ENCODE measurements at places on chromosomes 4 and X. TPM values are rescaled to one million over a fixed set of nuclear protein-coding genes. Genes with fewer than 3 reads are reported as not detected.

SLC16A2 gene
- 29.3 TPM for total RNA-seq

TMEM271 gene
- total RNA-seq: not detected

DNA sequence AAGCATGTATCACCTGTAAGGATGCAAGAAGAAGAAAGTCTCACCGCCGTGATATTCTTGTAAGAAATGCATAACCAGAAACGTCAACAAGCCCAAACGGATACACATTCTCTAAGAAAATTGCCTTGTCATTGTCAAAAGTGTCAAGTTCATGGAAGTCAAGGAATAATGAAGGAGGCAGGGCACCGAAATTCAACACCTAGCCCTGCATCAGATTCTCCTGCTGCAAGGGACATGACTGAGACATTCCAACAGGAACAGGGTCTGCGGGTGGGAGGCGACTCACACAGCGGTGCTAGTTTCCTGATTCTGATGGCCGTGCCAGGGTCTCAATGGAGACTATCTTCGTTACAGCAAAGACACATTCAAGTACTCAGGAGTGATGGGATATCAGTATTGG, 26.7 kb downstream of the IRF2 start:
- H3K27me3 ChIP-seq: no peaks in the 10 kb centered on the region
- H3K4me1 ChIP-seq: peaks cover 21% of the 10 kb centered on the region
- H3K27ac ChIP-seq: no peak overlapping the region
- no peak for DNase-seq
- H3K4me3 ChIP-seq: no peak overlapping the region
- H3K36me3 ChIP-seq: no peaks in the 10 kb centered on the region

DNA sequence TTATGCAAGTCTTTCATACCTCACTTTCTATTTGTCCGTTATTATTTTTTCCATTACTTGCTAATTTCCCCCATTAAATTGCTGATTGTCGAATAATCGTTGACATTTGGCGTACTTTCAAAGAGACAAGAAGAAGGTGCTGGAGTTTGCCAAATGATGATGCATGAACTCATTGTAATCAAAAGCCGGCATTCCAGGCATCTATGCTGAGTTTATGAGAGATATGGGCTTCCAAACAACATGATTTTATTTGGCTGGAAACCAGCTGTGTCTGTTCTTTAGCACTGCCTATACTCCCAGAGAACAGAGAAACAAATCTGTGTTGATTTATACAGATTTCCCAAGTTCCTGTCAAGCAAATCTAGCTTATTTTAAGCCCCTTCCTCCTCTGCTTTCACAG, 80.8 kb upstream of the RPS6KA3 start:
- H3K4me1 ChIP-seq: no peaks in the 10 kb centered on the region
- H3K27me3 ChIP-seq: no peaks in the 10 kb centered on the region
- no peak overlapping the region for H3K27ac ChIP-seq

DNA sequence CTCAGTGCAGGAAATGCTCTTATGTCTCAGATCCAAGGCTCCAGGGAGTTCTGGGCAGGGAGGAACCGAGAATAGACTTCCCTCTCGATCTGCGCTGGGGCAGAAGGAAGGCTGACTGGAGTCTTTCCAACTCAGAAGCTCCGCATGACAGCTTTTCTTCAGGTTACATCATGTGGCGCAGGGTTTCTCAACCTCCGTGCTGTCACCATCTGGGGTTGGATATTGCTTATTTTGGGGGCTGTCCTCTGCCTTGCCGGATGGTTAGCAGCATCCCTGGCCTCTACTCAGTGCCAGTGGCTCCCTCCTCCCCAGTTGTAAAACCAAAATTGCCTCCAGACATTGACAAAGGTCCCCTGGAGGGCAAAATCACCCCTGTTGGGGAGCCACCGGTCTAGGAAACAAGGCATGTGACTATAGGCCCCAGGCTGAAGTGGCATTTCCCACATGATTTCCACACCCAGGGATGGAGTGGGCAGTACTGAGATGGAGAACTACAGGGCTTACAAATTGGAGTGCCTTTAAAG, 21.4 kb downstream of the REELD1 start:
- DNase-seq: no peak
- no peak overlapping the region for H3K4me3 ChIP-seq
- H3K4me1 ChIP-seq: no peaks in the 10 kb centered on the region

DNA sequence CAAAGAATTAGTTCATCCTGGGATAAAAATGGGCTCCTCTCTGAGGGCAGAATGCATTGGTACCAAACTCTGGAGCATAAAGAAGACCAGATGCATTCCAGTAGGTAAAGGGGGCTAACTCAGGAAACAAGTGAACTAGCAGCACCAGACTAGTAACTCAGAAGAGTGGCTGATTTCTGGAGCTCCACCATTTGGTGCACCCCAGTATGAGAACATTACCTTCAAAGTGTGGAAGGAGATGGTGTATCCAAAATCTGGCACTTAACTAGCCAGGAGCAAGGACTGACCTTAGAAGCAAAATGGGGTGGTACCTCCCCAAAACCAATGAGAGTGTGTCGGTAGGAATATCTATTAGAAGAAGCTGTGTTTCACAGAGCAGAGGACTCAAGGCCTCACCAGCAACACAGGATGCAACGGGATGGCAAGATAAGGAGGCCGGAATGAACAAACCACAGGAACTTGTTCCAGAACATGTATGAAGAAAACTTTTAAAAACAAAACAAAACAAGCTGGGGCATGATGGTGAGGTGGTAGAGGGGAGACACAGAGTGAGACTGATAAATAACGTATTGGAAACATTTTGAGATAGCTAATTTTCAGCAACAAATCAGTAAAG, 142.3 kb downstream of the INPP4B start:
- no peaks in the 10 kb centered on the region for H3K36me3 ChIP-seq
- H3K4me3 ChIP-seq: no peak overlapping the region
- H3K4me1 ChIP-seq: no peaks in the 10 kb centered on the region
- no peaks in the 10 kb centered on the region for H3K27me3 ChIP-seq
- DNase-seq: no peak

GYPE gene
- not detected for total RNA-seq

DNA sequence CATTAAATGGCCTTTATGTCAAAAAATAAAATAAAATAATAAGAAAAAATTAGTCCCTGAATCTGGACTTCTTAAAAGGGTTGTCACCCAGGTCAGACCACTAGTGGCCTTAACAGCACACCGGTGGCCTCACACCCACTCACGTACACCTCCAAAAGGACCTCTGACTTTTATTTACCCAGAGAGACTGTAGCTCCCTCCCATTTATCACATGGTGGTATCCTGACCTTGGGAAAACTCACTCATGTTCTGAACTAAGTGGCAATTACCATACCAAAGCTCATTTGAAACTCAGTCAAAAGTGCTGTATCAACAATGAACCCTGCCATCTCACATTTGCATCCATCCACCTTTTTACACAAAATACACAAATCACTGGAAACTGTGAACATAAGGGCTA, 53.1 kb upstream of the MAP3K15 start:
- no peaks in the 10 kb centered on the region for H3K36me3 ChIP-seq
- no peaks in the 10 kb centered on the region for H3K27me3 ChIP-seq
- H3K4me3 ChIP-seq: no peak overlapping the region
- no peak for DNase-seq

GRCh38 chr4:145195167-145195952, 15.0 kb upstream of the OTUD4 start:
- DNase-seq: no peak
- H3K4me3 ChIP-seq: no peak overlapping the region
- no peak overlapping the region for H3K27ac ChIP-seq
- H3K36me3 ChIP-seq: no peaks in the 10 kb centered on the region
- no peaks in the 10 kb centered on the region for H3K27me3 ChIP-seq

TLR10 gene
- total RNA-seq: 1.4 TPM

CLNK gene
- not detected for total RNA-seq

- no peak for DNase-seq
- H3K27me3 ChIP-seq: no peaks in the 10 kb centered on the region
- peaks cover 1% of the 10 kb centered on the region for H3K4me1 ChIP-seq
- no peak overlapping the region for H3K27ac ChIP-seq
Measured at GRCh38 chrX:44890247-44890646, 17.3 kb downstream of the KDM6A start.

USP17L17 gene
- total RNA-seq: not detected

GRCh38 chr4:18394656-18395055, 373.1 kb upstream of the LCORL start:
- no peaks in the 10 kb centered on the region for H3K4me1 ChIP-seq
- no peak for DNase-seq
- H3K27ac ChIP-seq: no peak overlapping the region
- no peaks in the 10 kb centered on the region for H3K27me3 ChIP-seq

DNA sequence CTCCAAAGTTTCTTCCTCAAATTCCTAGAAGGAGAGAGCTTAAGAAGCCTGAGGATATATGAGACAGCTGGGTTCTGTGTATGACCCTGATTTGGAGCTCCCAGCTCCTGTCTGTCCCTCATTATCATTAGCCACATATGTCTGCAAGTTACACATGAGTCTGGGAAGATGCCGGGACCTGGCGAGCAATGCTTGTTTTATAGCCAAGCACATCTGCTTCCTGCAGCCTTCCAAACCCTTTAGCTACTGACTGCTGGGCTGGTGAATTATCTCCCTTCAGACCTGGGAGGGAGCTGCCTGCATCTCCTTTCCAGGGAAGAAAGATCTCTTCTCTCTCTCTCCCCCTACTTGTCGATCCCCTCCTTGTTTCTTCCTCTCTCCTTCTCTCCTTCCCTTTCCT, 556.7 kb upstream of the BOD1L1 start:
- DNase-seq: peak; percentile 16
- no peak overlapping the region for H3K4me3 ChIP-seq
- H3K27ac ChIP-seq: no peak overlapping the region
- H3K4me1 ChIP-seq: no peaks in the 10 kb centered on the region
- H3K36me3 ChIP-seq: no peaks in the 10 kb centered on the region
- H3K27me3 ChIP-seq: no peaks in the 10 kb centered on the region

THOC2 gene
- total RNA-seq: 59.0 TPM

- no peak overlapping the region for H3K27ac ChIP-seq
- H3K36me3 ChIP-seq: no peaks in the 10 kb centered on the region
- H3K4me1 ChIP-seq: peaks cover 2% of the 10 kb centered on the region
- no peaks in the 10 kb centered on the region for H3K27me3 ChIP-seq
- DNase-seq: peak; percentile 20
- no peak overlapping the region for H3K4me3 ChIP-seq
Measured at GRCh38 chr4:99763635-99764101, 53.0 kb upstream of the DAPP1 start.

GRCh38 chrX:96619588-96619987, 65.1 kb upstream of the DIAPH2 start:
- no peaks in the 10 kb centered on the region for H3K27me3 ChIP-seq
- no peak for DNase-seq
- H3K4me3 ChIP-seq: no peak overlapping the region
- H3K27ac ChIP-seq: no peak overlapping the region
- H3K36me3 ChIP-seq: no peaks in the 10 kb centered on the region

GRCh38 chr4:54400802-54401201, 171.7 kb downstream of the PDGFRA start:
- no peaks in the 10 kb centered on the region for H3K36me3 ChIP-seq
- no peaks in the 10 kb centered on the region for H3K4me1 ChIP-seq
- no peak overlapping the region for H3K4me3 ChIP-seq
- no peaks in the 10 kb centered on the region for H3K27me3 ChIP-seq
- H3K27ac ChIP-seq: no peak overlapping the region

DNA sequence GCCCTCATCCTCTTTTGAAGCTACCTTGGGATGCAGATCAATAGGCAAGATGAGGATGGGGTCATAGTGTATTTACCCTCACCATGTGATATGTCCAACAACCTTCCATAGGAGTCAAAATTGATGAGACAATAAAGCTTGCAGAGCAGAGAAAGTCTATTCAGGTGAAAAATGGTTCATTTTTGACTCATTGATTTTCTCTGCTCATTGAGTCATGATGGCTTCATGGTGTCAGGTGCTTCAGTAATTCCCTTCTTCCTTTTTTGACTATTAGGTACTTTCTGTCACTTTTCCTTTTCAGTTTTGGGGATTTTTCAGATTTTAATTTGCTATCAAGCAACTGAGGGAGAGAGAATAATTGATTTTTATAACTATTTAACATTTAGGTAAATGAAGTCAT, 55.9 kb upstream of the IL2 start:
- no peak for DNase-seq
- H3K27me3 ChIP-seq: no peaks in the 10 kb centered on the region
- H3K36me3 ChIP-seq: no peaks in the 10 kb centered on the region
- no peak overlapping the region for H3K27ac ChIP-seq

GRCh38 chrX:151722241-151722846, 6.5 kb downstream of the FATE1 start:
- H3K27ac ChIP-seq: no peak overlapping the region
- no peak overlapping the region for H3K4me3 ChIP-seq
- no peaks in the 10 kb centered on the region for H3K4me1 ChIP-seq

GRCh38 chr4:185886832-185887524, 75.0 kb upstream of the SORBS2 start:
- H3K4me1 ChIP-seq: no peaks in the 10 kb centered on the region
- no peaks in the 10 kb centered on the region for H3K36me3 ChIP-seq
- no peak overlapping the region for H3K4me3 ChIP-seq

DNA sequence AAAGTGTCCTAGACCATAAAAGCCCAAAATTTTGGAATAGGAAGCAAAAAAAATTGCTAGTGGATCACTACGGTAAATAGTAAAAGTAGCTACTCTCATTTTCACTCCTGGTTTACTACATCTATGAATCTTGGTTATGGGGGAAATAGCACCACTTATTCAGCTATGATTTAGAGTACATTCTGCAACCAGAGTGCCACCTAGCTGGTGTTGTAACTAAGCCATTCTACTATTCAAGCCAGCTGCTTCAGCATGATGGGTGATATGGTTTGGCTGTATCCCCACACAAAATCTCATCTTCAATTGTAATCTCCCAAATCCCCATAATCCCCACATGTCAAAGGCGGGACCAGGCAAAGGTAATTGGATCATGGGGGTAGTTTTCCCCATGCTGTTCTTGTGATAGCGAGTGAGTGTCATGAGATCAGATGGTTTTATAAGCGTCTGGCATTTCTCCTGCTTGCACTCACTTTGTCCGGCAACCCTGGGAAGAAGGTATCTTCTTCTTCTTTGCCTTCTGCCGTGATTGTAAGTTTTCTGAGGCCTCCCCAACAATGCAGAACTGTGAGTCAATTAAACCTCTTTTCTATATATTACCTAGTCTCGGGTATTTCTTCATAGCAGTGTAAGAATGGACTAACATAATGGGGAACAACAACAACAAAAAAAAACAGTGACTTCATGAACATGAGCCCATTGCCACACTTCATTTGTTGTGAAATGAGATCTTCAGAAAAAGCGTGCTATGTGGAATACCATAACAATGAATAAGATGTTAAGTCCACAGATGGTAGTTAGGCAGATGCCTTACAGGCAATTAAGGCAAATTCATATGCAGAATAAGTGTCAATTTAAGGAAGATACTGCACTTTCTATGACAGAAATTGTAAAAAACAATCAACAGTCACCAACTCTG, 280.1 kb downstream of the PABPC4L start:
- DNase-seq: no peak
- H3K27me3 ChIP-seq: no peaks in the 10 kb centered on the region
- H3K36me3 ChIP-seq: no peaks in the 10 kb centered on the region
- H3K4me3 ChIP-seq: no peak overlapping the region

- peaks cover 5% of the 10 kb centered on the region for H3K4me1 ChIP-seq
- no peaks in the 10 kb centered on the region for H3K36me3 ChIP-seq
- H3K4me3 ChIP-seq: no peak overlapping the region
- no peaks in the 10 kb centered on the region for H3K27me3 ChIP-seq
Measured at GRCh38 chr4:124708517-124709300, 3.8 kb downstream of the ANKRD50 start.

GALNTL6 gene
- total RNA-seq: 0.11 TPM

SYTL4 gene
- total RNA-seq: 112 TPM

ART3 gene
- total RNA-seq: 0.71 TPM
